Naive thymus-derived CD4-positive, alpha-beta T cell (primary cell): ENCODE measurements at places on chromosomes 7 and 10. TPM values are rescaled to one million over a fixed set of nuclear protein-coding genes. Genes with fewer than 3 reads are reported as not detected.

The CPSF4 gene
- polyA plus RNA-seq = 22.4 TPM

The XRCC2 gene
- polyA plus RNA-seq = 0.20 TPM

DNA sequence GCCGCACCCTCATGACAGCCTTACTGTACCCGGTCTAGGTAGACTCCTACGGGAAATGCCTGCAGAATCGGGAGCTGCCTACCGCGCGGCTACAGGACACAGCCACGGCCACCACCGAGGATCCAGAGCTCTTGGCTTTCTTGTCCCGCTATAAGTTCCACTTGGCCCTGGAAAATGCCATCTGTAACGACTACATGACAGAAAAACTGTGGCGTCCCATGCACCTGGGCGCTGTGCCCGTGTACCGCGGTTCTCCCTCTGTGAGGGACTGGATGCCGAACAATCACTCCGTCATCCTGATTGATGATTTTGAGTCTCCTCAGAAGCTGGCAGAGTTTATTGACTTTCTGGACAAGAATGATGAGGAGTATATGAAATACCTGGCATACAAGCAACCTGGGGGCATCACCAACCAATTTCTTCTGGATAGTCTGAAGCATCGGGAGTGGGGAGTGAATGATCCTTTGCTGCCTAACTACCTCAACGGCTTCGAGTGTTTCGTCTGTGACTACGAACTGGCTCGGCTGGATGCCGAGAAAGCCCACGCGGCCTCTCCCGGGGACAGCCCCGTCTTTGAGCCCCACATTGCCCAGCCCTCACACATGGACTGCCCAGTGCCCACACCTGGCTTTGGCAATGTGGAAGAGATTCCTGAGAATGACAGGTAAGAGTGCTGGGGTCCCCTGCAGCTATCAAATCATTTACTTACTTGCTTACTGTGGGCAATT is 8.5 kb upstream of the CHCHD1 start:
- DNase-seq = no peak

DNA sequence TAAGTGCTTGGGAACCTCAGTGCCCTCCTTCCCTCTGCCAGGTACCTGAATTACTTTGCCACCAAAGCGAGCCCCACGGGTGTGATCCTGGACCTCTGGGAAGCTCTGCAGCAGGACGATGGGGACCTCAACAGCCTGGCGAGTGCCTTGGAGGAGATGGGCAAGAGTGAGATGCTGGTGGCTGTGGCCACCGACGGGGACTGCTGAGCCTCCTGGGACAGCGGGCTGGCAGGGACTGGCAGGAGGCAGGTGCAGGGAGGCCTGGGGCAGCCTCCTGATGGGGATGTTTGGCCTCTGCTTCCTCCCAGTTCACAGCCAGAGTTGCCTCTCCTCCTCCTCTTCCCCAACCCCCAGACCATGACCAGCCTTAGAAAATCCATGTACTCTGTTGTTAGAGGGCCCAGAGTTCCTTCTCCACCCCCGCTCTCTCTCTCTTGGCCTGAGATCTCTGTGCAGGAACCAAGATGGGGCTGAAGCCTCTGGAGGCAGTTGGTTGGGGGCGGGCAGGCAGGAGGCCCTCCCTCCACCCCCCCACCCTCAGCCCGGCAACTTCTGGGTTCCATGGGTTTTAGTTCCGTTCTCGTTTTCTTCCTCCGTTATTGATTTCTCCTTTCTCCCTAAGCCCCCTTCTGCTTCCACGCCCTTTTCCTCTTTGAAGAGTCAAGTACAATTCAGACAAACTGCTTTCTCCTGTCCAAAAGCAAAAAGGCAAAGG is 19.8 kb upstream of the SLC29A3 start:
- no peak for DNase-seq

GRCh38 chr10:113970641-113971040 is 73.0 kb upstream of the ADRB1 start:
- DNase-seq = no peak

DNA sequence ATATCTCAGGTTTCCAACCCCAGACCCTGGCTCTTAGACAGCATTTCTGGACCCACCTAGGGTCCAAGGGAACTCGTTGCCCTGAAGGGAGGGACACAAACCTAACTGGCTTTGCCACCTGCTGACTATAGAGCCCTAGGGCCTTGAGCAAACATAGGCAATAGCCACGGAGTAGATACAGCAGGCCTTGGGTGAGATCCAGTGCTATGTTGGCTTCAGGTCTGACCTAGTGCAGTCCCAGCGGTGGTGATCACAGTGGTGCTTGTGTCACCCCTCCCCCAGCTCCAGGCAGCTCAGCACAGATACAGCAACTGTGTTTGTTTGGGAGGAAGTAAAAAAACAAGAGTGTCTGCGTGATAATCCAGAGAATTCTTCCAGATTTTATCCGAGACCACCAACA is 9.7 kb upstream of the TNKS2 start:
- no peak for DNase-seq

DNA sequence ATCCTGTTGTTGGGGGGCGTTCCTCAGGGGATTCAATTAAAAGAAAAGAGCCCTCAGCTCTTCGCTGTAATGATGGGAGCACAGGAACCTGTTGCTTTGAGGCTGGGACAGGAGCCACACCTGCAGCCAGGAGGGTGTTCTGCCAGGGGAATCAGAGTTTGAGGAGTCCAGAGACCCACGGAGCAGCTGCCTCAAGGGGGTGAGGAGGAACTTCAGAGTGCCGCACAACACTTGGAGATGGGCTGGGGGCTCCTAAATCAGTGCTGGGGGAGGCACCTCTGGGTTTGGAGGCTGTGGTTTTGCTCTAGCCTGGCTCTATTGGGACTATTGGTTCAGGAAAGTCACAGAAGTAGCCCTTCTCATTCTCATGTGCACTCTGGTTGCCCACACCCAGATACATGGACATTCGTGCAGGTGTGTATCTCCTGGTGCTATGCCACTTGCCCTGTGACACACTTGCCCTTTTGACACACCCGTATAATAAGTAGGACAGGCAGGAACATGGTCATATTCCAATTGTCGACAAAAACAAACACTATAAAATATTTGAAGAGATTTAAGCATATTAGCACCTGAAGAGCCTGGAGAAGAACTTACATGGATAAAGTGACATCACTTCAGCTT is 98.1 kb downstream of the PTPN20 start:
- DNase-seq = no peak

DNA sequence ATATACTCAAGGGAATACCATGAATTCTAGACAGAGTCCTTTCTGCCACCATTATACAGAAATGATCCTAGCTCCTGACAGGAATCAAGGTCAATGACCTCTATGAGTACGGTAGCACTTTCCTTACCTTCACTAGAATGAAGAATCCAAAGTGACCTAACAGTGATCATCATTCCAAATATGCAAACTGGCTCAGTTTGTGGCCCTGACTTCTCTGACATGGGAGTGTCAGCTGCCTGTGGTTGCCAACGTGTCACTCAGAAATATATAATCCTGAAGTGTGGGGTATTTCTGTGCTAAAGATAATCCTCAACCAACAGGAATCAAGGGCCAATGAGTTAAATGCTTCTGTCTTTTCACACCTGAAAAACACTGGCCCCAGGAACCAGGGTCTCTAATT is 45.7 kb downstream of the COPG2 start:
- DNase-seq = no peak

DNA sequence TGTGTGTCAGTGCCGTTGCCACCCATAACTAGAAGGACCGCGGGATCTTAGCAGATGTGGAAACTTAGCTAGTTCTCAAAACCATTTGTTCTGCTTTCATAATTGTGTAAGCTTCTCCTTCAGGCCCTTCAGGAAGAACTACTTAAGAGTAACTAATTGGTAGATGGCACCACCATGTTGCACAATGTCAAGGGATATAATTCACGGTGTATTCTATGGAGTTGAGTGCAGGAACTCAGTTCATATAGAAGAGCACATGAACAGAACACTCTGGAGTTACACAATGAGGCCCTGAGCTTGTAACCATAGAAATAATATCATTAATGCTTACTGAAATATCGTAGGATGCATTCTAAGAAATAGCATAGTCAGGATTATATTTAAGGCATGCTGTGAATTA is 126.5 kb upstream of the GAD2 start:
- no peak for DNase-seq

- no peak for DNase-seq
Measured at GRCh38 chr7:135167365-135167917, 3.1 kb downstream of the CYREN start.

DNA sequence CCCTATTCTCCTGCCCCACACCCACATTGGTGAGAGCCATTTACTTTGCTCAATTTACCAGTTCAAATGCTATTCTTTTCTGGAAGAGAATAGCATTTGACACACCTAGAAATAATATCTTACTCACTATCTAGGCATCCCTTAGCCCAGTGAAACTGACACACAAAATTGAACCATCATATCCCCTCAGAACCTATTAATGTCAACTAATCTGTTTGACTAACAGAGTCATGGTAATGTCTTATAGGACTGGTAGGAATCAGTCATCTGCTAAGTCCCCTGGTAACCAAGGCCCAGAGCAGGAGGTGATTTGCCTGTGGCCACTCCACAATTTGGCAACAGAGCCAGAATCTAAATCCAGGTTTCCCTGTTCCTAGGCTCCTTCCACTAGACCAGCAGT is 63.3 kb downstream of the PPP1R3C start:
- no peak for DNase-seq

The ATOH7 gene
- not detected for polyA plus RNA-seq

GRCh38 chr10:105291571-105291970 is 650.5 kb downstream of the SORCS3 start:
- no peak for DNase-seq

- no peak for DNase-seq
Measured at GRCh38 chr10:117540640-117541404, 1.7 kb upstream of the EMX2 start.

GRCh38 chr7:149415391-149416071 is 45.3 kb downstream of the ZNF777 start:
- DNase-seq = no peak

The SPDYE8 gene
- 0.08 TPM for polyA plus RNA-seq

DNA sequence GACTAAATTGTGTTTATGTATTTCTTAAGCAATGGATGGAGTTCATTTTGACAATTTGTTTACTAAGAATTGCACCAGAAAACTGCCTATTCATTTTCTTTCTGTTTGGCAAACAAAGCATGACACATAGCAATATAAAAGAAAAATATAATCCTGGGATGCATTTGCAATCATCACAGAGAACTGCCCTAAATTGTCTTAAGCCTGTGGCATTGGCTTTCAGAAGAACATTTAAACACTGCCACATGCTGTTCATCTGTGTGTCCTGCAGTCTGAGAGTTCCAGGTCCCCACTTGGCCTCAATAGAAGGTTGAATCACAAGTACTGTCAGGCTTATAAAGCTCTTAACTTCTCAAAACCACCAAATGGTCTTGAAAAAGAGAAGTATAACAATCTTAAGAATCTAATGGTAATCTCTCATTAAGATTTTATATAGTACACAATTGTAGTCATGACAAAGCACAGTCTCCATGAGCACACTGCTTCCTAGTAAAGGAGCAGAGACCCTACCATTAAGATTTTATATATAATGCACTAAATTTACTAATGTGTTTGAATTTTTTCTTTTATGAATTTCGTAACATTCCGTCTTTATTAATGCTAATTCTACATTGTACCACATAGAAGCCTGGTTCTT is 29.9 kb downstream of the RNLS start:
- peak; percentile 59 for DNase-seq

The PCLO gene
- not detected for polyA plus RNA-seq

The TACC2 gene
- not detected for polyA plus RNA-seq

- peak; percentile 77 for DNase-seq
Measured at GRCh38 chr10:71756311-71757191, 16.8 kb downstream of the VSIR start.

The GRID2IP gene
- not detected for polyA plus RNA-seq

DNA sequence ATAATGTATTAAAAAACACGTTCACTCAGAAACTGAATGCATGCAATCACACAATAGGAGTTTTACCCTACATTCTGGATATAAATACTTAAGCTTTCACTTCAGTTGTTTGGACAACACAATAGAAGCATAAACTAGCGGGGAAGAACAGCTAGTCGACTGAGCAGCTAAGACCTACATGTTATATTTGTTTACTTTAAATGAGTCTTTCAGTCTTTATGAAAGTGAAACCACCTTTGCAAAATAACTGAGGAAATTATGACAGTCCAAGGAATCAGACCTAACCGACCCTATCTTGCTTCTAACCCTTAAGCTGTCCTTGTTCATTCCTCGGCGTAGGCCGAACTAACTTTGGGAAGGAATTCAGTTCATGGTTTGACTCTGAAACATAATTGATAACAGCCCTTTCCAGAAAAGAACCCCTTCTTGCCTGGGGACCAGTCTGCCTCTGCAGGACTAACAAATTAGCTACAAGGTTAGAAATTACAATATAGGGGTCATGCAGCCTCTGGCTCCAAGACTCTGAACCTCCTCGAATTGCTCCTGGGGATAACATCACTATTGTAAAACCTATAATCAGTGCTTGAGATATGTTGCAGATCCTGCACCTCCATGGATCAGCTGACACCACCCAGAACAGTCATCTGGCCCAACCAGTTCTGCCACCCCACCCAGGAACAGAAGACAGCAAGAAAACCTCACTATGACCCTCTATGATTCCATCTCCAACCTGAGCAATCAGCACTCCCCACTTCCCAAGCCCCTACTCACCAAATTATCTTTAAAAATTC is 185.1 kb upstream of the KLF6 start:
- DNase-seq = no peak

The MOGAT3 gene
- not detected for polyA plus RNA-seq

DNA sequence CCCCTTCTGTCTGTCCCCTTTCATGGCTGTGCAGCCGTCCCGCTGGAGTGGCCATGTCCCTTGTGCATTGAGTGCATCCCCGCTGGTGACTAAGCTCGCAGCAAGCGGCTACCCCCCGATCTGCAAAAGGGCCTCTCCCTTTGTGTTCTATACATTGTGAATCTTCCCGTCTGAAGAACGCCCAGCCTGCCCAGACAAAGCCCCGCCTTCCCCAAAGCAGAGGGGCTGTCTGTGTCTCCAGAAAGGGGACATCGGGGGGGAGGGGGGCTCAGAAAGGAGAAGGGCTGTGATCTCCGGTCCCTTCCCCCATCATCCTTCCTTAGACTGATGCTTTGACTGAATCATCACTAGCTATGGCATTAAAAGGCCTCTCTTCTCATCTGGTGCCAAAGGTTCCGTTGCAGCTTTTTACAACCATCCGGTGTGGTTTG is 11.9 kb downstream of the NPTX2 start:
- DNase-seq = no peak

The UROS gene
- 60.0 TPM for polyA plus RNA-seq

The SEC61G gene
- polyA plus RNA-seq = 168 TPM

GRCh38 chr7:95917634-95918033 is 145.3 kb downstream of the DYNC1I1 start:
- DNase-seq = no peak

- DNase-seq = peak; percentile 78
Measured at GRCh38 chr10:72274730-72275350, 1.1 kb downstream of the DDIT4 start.

DNA sequence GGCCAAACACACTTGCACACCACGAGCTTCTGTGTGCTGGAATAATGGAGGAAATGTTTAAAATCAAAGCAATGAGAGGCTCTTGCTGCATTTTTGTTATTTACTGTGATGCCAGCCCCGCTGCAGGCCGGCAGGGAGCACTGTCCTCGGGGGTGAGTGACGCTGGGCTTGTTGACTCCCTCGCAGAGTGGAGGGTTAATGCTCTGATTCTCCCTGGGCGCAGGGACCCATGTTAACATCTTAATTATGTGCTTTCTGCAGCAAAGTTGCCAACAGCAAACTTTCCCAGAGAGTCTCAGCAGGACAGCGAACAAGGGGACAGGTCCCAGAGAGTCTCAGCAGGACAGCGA is 22.9 kb downstream of the SCART1 start:
- no peak for DNase-seq

GRCh38 chr7:27141923-27142579 is 1.4 kb downstream of the HOXA5 start:
- no peak for DNase-seq

GRCh38 chr7:117673367-117673766 is 193.5 kb downstream of the CFTR start:
- no peak for DNase-seq

The MSMB gene
- not detected for polyA plus RNA-seq

The CYP3A5 gene
- 0.69 TPM for polyA plus RNA-seq
